Naive B cell (primary cell): ENCODE measurements at places on chromosomes 5 and 9. TPM values are rescaled to one million over a fixed set of nuclear protein-coding genes. Genes with fewer than 3 reads are reported as not detected.

DNA sequence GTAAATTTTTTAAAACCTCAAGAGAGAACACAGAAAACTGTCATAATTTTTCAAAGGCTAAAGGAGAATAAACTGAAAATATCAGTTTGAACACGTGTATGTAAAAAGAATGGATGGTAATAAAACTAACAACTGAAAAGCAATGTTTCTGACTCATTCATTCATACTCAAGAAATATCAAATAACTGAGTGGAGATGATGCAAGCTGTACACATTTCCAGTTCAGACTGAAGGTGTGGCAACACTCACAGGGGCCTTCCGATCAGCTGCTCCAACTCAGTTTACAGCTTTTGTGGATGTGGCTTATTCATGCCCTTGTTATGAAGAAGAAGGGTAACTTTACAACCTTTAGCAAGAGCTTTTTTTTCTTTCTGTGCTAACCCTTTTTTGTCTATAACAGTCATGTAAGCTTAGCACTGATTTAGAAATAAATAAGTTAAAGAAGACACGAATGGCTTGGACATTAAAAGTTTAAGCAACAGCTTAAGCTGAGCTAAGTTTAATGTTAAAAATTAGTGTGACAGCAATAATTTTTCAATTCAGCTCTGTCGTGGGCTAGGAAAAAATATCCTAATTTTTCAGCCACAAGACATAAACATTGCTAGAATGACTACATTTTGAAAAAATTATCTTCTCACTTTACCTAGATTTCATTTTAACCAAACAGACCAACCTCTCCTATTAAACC is 453.5 kb downstream of the RAB3C start:
- no peak overlapping the region for H3K27ac ChIP-seq
- H3K27me3 ChIP-seq, result peaks cover 30% of the 10 kb centered on the region
- no peak overlapping the region for H3K4me3 ChIP-seq
- H3K4me1 ChIP-seq, result peaks cover 26% of the 10 kb centered on the region
- no peaks in the 10 kb centered on the region for H3K36me3 ChIP-seq
- no peak for DNase-seq

The ALDOB gene
- polyA plus RNA-seq, result 0.22 TPM

The BAAT gene
- not detected for polyA plus RNA-seq

- no peak for DNase-seq
- no peak overlapping the region for H3K4me3 ChIP-seq
- H3K27me3 ChIP-seq, result no peaks in the 10 kb centered on the region
These were observed 7.5 kb upstream of the ANKRD33B start for GRCh38 chr5:10556289-10556807.

DNA sequence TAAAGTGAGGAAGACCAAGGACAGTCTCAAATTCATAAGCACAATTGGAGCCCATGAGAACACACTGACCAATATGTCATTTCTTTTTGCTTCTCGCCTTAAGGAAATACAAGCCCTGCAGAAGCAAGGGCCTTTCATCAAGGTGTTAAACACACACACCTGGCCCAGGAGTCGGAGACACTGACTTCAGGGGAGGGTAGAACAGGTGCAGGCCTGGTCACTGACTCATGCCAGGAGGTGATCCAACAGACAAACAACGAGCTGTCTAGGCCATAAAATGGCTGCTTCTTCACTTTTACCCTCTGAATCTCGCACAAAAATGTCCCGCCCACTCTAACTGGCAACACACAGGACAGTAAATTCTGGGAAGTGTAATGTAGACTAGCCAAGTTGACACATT is 62.7 kb downstream of the RGMB start:
- no peak overlapping the region for H3K4me3 ChIP-seq
- H3K4me1 ChIP-seq, result no peaks in the 10 kb centered on the region
- no peaks in the 10 kb centered on the region for H3K36me3 ChIP-seq
- DNase-seq, result no peak

The ZFP2 gene
- 1.8 TPM for polyA plus RNA-seq

The MSX2 gene
- polyA plus RNA-seq, result not detected

DNA sequence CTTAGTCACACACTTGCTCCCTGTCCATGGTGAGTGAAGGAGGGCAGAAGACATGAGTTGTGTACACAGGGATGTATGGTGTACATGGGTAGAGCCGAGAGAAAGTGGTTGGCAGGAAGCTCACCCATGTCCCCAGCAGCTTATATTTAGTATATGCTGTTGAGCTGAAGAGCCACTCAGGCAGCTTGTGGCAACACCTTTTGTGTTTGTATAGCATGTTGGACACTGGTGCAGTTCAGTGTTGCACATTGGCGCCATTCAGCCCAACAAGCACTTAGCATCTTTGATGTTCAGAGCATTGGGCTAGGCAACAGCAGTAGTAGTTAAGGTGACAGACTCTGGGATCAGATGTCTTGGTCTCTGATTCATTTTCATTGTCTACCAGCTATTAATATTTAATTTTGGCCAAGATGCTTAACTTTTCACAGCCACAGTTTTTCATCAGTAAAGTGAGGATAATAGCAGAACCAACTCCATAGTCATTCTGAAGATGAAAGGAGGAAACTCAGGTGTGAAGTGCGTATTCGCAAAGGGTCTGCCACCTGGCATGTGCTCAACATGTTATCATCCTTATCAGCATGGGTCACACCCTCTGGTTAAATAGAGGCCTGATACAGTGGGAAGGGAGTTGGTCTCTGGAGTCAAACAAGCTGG is 184.8 kb downstream of the NR3C1 start:
- no peaks in the 10 kb centered on the region for H3K27me3 ChIP-seq
- peaks cover 8% of the 10 kb centered on the region for H3K36me3 ChIP-seq
- no peak overlapping the region for H3K4me3 ChIP-seq
- no peak overlapping the region for H3K27ac ChIP-seq

The FOXD4 gene
- polyA plus RNA-seq, result not detected

GRCh38 chr5:16815432-16815831 is 120.7 kb downstream of the MYO10 start:
- DNase-seq, result no peak
- no peak overlapping the region for H3K4me3 ChIP-seq
- no peaks in the 10 kb centered on the region for H3K4me1 ChIP-seq
- H3K27ac ChIP-seq, result no peak overlapping the region
- H3K36me3 ChIP-seq, result no peaks in the 10 kb centered on the region

DNA sequence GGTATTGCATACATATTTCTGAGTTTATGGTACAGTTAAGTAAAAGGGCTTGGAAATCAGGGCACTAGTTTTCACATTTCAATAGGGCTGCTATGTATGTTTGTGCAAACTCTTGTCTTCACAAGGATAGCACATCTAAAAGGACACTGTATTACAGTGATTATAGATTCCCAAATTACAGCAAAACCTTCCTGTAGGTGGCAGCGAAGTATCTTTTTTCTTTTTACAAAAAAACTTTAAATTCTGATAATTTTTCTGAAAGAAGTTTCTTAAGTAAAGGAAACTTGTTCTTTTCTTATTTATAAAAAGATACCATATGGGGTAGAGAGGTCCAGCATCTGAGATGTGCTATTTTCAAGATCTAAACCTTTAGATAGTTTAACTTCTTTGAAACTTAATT is 337.8 kb downstream of the PTPRD start:
- no peak overlapping the region for H3K4me3 ChIP-seq
- no peaks in the 10 kb centered on the region for H3K36me3 ChIP-seq
- no peak for DNase-seq
- no peaks in the 10 kb centered on the region for H3K4me1 ChIP-seq
- H3K27ac ChIP-seq, result no peak overlapping the region

The ACOT12 gene
- polyA plus RNA-seq, result not detected

DNA sequence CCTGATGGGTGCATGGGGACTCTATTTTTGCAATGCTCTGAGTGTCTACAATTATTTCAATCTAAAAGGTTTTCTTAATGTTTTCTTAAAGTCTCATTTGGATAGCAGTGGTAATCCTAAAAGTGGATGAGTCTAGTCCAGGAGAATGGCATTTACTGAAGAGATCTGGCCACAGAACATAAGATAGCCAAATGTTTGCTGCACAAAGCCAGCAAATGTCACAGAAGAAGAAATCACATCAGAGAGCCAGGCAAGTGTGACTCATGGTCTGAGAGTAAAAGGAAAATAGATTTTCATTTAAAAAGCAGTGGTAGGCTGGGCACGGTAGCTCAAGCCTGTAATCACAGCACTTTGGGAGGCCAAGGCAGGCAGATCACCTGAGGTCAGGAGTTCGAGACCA is 352.7 kb upstream of the GRAMD2B start:
- H3K4me3 ChIP-seq, result no peak overlapping the region
- H3K4me1 ChIP-seq, result no peaks in the 10 kb centered on the region
- no peak overlapping the region for H3K27ac ChIP-seq
- H3K27me3 ChIP-seq, result peaks cover 3% of the 10 kb centered on the region

DNA sequence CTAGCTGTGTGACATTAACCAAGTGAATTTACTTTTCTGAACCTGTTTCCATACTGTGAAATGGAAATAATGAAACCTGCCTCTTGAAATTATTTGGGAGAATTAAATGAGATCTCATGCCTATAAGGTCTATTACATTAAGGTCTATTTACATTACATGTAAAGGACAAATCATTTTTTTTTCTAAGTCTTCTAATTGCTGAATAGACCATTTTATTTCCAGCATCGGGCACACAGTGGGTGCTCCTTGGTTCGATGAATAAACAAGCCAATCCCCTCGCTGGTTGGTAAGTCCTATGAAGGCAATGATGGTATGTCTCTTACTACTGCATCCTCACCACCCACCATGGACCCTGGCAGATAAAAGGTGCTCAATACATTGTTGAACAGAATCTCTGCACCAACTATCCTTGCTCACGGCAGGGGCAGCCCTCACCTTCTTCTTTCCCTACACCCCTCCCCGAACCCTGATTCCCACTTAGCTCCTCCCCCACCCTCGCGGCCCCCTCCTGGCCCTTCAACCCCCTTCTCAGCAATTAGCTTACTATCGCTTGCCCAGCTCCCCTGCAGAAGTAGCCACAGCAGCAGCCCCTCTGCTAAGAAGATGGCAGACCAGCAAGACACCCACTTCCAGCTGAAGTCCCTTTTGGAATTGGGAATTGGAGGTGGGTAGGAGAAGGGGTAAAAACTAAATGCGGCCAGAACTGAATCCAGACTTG is 3.0 kb downstream of the PCDH1 start:
- H3K4me1 ChIP-seq, result peaks cover 28% of the 10 kb centered on the region
- H3K27me3 ChIP-seq, result peaks cover 61% of the 10 kb centered on the region
- no peak overlapping the region for H3K4me3 ChIP-seq
- no peak for DNase-seq
- peaks cover 15% of the 10 kb centered on the region for H3K36me3 ChIP-seq

The FAM193B gene
- polyA plus RNA-seq, result 4.9 TPM

- no peaks in the 10 kb centered on the region for H3K36me3 ChIP-seq
- H3K4me1 ChIP-seq, result peaks cover 22% of the 10 kb centered on the region
- no peak overlapping the region for H3K27ac ChIP-seq
- H3K27me3 ChIP-seq, result peaks cover 64% of the 10 kb centered on the region
These were observed 295.7 kb upstream of the PANK3 start for GRCh38 chr5:168874713-168875380.

The SYK gene
- 227 TPM for polyA plus RNA-seq

DNA sequence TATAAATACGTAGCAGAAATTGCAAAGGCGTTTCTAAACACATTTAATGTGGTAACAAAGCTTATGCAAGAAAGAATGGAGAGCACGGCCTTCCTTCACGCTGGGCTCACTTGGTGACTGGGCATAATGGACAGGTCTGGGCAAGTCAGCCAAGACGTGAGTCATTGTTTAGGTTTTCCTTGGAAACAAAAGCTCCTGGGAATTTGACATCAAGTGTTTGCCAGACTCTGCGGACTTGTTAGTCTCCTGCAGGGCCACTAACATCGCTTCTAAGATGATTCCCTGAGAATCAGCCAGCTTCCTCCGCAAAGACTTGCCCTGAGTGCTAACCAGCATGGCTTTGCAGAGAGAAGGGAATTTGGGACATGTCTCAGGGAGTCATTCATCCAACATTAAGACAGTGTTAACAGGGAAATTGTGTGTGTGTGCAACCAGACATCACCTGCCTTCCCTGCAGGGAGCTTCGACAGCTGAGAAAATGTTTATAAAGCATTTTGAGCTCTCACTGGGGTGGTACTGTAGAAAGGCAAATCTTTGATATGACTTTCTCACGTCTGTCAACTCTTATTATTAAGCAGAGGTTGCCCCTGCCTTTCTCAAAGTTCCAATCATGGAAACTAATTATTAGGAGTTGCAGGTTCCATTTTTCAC is 182.5 kb downstream of the NTRK2 start:
- DNase-seq, result no peak
- H3K4me1 ChIP-seq, result no peaks in the 10 kb centered on the region
- H3K27me3 ChIP-seq, result no peaks in the 10 kb centered on the region
- H3K36me3 ChIP-seq, result no peaks in the 10 kb centered on the region

The C9 gene
- polyA plus RNA-seq, result not detected

GRCh38 chr5:179244044-179244443 is 101.2 kb downstream of the ADAMTS2 start:
- no peaks in the 10 kb centered on the region for H3K36me3 ChIP-seq
- DNase-seq, result no peak
- H3K4me1 ChIP-seq, result no peaks in the 10 kb centered on the region
- H3K27ac ChIP-seq, result no peak overlapping the region

DNA sequence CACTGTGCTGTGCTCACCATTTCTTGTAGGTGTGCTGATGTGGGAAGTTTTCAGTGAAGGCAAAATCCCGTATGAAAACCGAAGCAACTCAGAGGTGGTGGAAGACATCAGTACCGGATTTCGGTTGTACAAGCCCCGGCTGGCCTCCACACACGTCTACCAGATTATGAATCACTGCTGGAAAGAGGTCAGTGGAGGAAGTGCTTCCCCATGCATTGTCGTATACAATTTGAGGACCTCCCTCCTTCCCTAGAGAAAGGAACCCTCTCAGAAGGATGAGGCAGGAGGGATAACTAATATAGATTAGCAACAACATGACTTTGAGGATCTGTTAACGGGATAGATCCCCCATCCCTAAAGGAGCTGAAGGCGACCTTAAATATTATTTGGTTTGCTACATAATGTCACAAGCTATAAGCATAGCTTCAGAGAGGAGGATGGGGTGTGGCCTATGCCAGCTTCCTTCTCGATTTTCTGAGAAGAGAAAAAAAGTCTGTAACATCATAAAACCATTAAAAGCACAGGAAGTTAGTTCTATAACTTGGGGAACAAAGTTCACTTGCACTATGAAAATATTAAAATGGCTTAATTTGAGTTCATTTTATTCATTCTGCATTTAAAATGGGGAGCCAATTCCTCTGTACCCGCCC is 17.0 kb upstream of the CYFIP2 start:
- no peaks in the 10 kb centered on the region for H3K27me3 ChIP-seq
- no peak for DNase-seq
- peak overlapping the region; percentile 44 for H3K27ac ChIP-seq
- peaks cover 26% of the 10 kb centered on the region for H3K4me1 ChIP-seq
- no peak overlapping the region for H3K4me3 ChIP-seq
